ENCODE measurements at places on chromosomes 16 and 17. TPM values are rescaled to one million over a fixed set of nuclear protein-coding genes. Genes with fewer than 3 reads are reported as not detected.

Gene GRAP
- polyA plus RNA-seq = 7.6 TPM

Gene ITGA2B
- 4.8 TPM for polyA plus RNA-seq

Gene CCL7
- not detected for polyA plus RNA-seq

Gene TBX4
- polyA plus RNA-seq = 0.31 TPM

Gene FAM83G
- polyA plus RNA-seq = 7.1 TPM

Gene TPSB2
- not detected for polyA plus RNA-seq

Gene FSCN2
- polyA plus RNA-seq = 1.1 TPM

Gene SCIMP
- 1.0 TPM for polyA plus RNA-seq

Gene OR1A1
- polyA plus RNA-seq = not detected

Gene TIMP2
- polyA plus RNA-seq = 143 TPM

Gene SHCBP1
- 9.3 TPM for polyA plus RNA-seq

Gene PYDC1
- polyA plus RNA-seq = not detected

Gene DUSP14
- 16.3 TPM for polyA plus RNA-seq

Gene KRT32
- polyA plus RNA-seq = not detected

Gene TAC4
- polyA plus RNA-seq = 0.40 TPM

Gene PDF
- 3.1 TPM for polyA plus RNA-seq

Gene MT1M
- polyA plus RNA-seq = not detected

Gene IGF2BP1
- polyA plus RNA-seq = 12.9 TPM

Gene CYBA
- 102 TPM for polyA plus RNA-seq

Gene CPNE7
- 3.4 TPM for polyA plus RNA-seq

Gene TEKT5
- 0.10 TPM for polyA plus RNA-seq

Gene CFDP1
- polyA plus RNA-seq = 202 TPM

Gene CA7
- 0.24 TPM for polyA plus RNA-seq

Gene ITGAL
- 2.8 TPM for polyA plus RNA-seq

Gene MAF
- 44.6 TPM for polyA plus RNA-seq

Gene YBX2
- 1.8 TPM for polyA plus RNA-seq

Gene ASPHD1
- polyA plus RNA-seq = 0.87 TPM

Gene FBXL16
- polyA plus RNA-seq = 1.1 TPM

Gene TBC1D26
- 0.19 TPM for polyA plus RNA-seq

Gene CNGB1
- 0.07 TPM for polyA plus RNA-seq

Gene ETV4
- 30.7 TPM for polyA plus RNA-seq

Gene MED1
- 52.8 TPM for polyA plus RNA-seq

Gene ITPRIPL2
- polyA plus RNA-seq = 15.2 TPM

Gene CX3CL1
- 34.3 TPM for polyA plus RNA-seq

Gene NATD1
- 11.3 TPM for polyA plus RNA-seq

Gene CACNG3
- polyA plus RNA-seq = not detected

Gene KRTAP1-5
- polyA plus RNA-seq = not detected

Gene MILR1
- polyA plus RNA-seq = 1.7 TPM

Gene ATP2C2
- polyA plus RNA-seq = 0.32 TPM

Gene HID1
- 13.1 TPM for polyA plus RNA-seq

Gene MYADML2
- not detected for polyA plus RNA-seq

Gene EVPLL
- 0.37 TPM for polyA plus RNA-seq

Gene HS3ST4
- 0.57 TPM for polyA plus RNA-seq

Gene KCNJ16
- 153 TPM for polyA plus RNA-seq

Gene CHMP6
- 30.4 TPM for polyA plus RNA-seq

Gene SLC38A8
- not detected for polyA plus RNA-seq

Gene HBA2
- polyA plus RNA-seq = 754 TPM

Gene NEURL4
- polyA plus RNA-seq = 23.4 TPM

Gene DHX58
- polyA plus RNA-seq = 6.9 TPM

Gene PHKB
- polyA plus RNA-seq = 85.1 TPM

Gene EFTUD2
- polyA plus RNA-seq = 134 TPM
